ENCODE measurements at places on chromosomes 4 and X.

GRCh38 chr4:7199129-7199725 is 6.9 kb downstream of the SORCS2 start:
- no peak for DNase-seq

GRCh38 chr4:185548587-185548986 is 13.3 kb upstream of the PDLIM3 start:
- DNase-seq = no peak

GRCh38 chr4:139532947-139533346 is 23.1 kb downstream of the SETD7 start:
- no peak for DNase-seq

GRCh38 chr4:7165874-7166201 is 26.5 kb upstream of the SORCS2 start:
- no peak for DNase-seq

DNA sequence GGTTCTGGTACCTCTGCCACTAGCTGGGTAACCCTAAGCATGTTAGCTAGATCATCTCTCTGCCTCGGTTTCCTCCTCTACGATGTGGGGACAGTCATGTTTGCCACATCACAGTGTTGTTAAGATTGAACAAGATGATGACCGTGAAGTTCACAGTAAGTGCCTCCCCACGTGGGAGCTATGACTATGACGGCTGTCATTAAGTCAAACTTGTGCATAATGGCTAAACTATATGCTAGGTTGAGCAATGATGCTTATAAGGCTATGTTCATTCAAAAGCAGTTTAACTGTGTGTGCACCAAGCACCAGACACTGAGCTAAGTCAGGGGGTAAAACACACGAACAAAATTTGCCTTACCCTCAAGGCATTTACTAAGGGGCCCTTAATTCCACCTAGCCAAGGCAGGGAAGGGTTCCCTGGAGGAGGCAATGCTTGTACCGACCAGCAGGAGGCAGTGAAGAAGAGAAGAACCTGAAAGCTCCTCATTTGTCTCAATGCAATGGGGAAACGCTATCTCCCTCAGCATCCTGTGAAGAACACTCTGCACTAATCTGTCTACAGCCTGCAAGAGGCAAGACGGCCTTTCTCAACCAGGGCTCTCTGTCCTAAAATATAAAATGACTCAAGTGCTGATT is 52.9 kb downstream of the MAP7D2 start:
- DNase-seq = no peak

- DNase-seq = no peak
Measured at GRCh38 chrX:112636951-112637581, 42.7 kb downstream of the LHFPL1 start.

GRCh38 chr4:127622621-127622920 is 10.2 kb upstream of the INTU start:
- DNase-seq = no peak

DNA sequence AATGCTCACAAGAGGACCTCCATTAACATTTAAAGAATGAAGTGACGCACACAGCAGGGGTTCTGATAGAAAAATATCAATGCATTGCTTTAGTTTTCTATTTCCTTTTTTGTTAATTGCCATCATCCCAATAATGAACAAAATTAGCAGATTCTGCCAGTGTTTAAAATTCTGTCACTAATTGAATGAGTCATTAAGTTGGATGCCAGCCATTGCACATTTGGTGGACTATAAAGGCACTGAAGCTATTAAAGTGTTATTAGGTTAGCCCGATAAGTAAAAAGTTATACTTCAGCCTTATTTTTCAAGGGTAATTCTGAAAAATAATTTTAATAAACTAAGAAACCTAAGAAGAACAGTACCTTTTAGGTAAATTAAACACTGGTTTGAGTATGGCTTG is 53.1 kb downstream of the MAP3K15 start:
- DNase-seq = no peak

- no peak for DNase-seq
Measured at GRCh38 chr4:26802790-26803189, 57.9 kb upstream of the STIM2 start.

GRCh38 chr4:3340038-3340699 is 47.3 kb downstream of the RGS12 start:
- DNase-seq = no peak

DNA sequence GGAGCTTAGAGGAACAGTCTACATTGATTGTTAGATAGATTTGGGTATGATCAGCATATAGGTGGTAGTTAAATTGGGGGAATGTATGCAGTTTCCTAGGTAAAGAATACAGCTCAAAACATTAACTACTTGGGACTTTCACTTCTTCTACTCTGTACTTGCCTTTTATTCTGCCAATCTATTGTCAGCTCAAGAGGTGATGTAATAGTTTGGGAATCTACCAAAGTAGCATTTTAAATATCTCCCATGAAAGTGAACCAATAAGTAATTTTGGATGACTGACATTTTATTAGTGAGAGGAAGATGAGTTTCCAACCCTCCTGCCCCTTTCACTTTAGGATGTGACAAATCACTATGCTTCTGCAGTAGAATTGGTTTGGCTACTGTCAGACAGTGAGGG is 43.4 kb downstream of the NUDT6 start:
- DNase-seq = no peak

GRCh38 chr4:121980643-121981042 is 28.8 kb upstream of the TRPC3 start:
- DNase-seq = no peak

DNA sequence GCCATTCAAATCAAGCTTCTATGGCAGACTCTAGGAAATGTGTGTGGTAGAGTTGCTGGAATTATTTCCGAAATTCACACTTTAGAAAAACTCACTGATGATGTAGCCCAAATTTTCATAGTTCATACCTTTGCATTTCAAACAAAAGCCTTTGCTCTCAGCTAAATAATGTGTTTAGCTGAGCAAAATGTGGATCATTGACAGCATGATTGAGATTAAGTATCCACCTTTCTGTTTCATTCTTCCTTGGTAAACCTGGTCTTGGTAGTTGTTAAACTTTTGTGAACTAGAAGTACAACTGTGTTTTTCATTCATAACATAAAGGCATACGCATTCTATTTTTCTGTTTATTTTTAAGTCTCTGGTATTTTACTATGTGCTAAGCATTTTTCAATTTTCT is 7.2 kb downstream of the PCDH7 start:
- DNase-seq = no peak

DNA sequence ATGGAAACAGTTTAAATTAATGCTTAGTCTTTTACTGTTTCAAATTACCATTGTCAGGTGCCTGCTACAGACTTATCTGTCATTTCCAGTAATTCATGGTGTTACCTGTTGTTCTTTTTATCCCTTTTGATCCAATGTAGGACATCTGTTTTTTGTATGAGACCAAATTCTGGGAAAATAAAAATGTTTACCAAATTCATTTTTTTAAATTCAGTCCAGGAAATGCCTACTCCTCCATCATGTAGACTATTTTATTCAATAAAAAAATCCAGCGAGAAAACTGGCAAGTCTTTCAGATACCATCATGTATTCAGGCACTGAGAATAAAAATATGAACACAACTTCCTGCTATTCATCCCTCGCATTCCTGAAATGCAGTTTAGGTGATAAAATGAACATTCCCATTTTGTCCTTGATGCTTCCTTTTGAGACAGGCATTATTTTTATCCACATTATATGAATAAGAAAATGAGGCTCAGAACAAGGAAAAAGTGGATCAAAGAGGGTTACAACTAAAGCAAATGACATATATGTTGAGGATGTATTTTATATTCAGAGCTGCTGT is 584.2 kb downstream of the SPRY1 start:
- no peak for DNase-seq

- peak; percentile 75 for DNase-seq
Measured at GRCh38 chrX:129769467-129770154, 10.1 kb upstream of the SASH3 start.

GRCh38 chr4:61824454-61824853 is 624.3 kb downstream of the ADGRL3 start:
- DNase-seq = no peak

DNA sequence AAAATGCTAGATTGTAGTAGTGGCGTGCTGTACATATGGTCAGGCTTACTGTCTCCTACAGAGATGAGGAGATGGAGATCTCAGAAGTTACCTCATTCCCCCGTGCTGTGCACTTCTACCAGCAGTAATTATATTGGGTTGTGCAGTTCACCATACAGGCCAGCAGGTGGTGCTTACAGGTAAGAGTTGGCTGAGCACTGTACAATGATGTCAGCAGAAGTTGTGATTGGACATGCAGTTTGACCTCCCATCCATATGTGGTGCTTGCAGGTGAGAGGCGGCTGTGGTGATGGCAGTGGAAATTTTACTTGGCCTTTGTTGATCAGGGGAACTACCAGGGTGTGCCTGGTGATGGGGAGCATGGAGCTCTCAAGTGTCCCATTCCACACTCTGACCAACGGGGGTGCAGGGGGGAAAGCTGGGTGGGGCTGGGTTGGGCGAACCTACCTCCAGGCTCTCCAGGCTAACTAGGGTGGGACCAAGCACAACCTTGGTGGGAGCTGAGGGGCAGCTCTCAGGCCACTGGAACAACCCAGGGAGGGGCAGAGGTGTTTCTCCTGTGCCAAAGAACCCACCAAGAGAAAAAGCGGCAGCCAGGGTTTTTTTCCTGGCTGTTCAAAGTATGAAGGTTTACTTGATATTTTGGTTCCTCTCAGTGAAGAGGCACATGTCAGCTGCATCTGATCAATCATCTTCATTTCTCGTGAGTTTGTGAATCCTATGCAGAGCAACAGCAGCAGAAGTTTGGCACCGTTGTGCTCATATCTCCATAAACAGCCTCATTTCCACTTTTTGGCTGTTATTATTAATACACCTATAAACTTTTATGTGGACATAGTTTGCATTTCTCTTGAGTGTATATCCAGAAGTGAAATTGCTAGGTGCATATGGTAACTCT is 73.8 kb upstream of the FREM3 start:
- DNase-seq = no peak

Measured in T-helper 22 cell (primary cell).